ENCODE measurements at places on chromosomes 7 and 10.

DNA sequence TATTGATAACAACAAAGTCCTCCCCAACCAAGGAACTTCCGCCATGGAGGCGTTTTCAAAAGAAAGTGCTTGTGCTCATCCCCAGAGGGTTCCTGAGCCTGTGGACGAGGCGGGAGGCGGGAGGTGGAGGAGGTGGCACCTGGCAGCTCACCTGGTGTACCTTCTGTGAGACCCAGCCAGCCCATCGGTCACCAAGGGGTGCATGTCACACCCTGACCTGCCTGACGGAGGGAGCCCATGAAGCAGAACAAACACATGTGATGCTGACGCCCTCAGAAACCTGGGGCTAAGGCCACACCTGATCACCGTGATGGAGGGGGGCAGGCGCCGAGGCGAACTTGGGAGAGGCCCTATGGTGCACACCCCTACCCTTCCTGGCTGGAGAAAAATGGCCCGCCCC is 458.8 kb downstream of the DNAJB6 start:
- DNase-seq: no peak

DNA sequence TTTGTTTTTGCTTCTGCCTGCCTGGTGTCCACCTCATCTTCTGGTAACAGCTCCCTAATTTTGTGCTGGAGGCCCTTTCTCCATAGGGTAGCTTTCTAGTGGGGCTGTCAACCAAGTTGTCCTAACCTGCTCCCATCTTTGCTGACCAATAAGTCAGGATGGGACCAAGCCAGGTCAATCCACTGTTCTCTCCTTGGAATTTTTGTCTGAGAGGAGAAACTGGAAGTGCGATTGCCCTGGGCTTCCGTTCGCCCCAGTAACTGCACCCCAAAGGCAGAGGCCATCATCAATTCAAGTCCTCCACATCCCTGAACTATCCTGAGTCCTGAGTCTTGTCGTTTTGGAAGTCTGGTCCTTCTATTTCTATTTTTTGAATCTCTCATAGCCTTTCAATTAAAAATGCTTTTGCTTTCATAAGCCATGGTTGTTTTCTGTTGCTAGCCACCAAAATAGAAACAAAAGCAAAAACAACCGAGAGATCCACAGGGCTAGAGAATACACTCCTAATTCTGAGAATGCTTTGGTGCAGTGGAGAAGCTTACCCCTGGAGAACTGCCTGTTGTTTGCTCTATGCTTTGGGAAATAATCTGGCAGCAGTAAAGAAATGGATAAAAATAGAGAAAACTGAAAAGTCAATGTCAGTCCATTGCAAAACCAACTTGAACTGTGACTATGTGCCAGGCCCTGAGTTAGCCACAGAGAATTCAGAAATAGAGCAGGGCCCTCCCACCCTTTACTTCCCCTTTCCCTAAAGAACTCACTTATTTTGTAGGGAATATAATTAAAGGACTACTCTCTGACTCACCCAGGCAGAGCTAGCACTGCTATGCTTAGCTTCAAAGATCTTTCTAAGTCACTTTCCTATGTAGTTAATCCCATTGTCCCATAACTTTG is 368.1 kb downstream of the CXCL12 start:
- no peak for DNase-seq

DNA sequence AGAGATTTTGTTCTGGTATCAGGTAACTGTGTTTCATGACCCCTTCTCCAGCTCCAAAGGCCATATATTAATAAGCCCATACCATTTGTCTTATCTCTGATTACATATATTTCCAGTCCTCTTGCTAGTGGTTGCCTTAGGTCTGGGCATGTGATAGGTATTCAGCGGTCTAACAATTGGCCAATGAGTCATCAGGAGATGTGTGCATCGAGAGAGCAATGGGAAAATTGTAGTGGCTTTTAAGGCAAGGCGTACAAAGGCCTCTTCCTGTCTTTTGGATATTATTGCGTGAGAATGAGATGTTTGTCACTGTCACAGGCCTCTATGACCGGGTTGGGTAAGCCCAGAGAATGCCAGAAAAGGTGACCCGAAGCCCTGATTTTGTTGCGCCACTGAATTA is 38.6 kb upstream of the SFRP5 start:
- DNase-seq: no peak

- DNase-seq: no peak
These were observed 119.9 kb downstream of the MGMT start for GRCh38 chr10:129586898-129587443.

DNA sequence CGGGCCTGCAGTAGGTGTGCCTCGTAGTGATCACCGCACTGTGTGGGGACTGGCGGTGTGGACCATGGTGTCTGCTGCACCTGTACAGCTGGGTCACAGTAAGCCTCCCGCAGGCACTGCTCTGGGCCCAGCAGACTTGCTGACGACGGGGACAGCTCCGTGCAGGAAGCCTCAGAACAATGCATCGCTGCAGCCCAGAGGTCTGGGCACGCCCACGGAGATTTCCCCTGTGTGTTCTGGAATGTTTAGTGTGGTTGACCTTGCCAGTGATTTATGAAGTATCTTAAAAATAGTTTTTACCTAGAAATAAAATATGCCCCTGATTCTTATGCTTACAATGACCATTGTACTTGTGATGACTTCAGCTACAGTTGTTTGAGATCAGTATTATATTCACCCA is 59.1 kb upstream of the ZNF32 start:
- DNase-seq: no peak

DNA sequence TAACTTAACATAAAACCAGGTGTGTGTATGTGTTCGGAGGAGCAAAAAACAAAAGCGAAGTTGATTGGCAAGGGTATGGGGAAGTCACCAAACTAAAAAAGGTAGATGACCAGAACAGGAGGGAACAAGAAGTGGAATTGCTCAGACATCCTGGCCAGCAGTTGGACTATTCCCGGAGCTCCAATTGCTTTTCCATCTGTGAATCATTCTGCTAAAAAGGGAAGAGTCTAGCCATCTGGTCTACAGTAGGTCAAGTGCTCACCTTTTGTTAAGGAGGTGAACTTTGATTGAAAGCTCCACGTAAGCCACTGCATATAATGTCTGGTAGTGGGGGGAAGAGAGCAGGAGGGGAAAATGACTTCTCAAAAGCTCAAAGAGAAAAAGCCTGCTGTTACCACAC is 50.0 kb upstream of the BET1 start:
- no peak for DNase-seq

- DNase-seq: no peak
These were observed 219.5 kb upstream of the AOAH start for GRCh38 chr7:36943591-36944435.

DNA sequence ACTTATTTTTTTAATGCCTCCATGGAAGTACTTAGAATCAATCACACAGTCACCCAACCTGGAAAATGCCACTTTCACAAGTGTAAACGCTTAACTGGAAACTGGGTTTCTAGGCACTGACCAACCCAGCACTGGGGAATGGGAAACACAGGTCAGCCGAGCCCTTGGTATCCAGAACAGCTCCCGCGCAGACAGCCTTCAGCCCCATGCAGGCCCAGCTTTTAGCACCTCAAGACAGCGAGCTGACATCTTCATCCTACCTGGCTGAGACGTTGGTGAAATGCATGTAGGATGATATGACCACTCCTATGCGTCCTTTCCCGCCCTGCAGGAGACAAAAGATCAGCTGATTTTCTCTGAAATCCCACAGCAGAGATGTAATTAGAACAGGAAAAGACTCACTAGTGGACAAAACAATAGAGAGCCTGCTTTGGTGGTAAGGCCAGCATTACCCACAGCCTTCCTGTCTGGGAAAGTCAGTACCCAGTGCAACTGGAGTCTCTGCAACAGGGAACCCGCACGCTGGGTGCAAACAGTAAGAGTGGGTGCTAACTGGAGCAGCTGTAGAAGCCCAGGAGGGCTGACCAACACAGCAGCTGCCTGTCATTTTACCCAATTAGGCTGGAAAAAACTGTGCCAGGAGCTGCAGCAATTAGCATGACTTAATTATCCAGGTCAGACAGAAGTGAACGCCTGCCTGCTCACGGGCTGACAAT is 153.7 kb downstream of the TNS3 start:
- DNase-seq: no peak

- DNase-seq: no peak
These were observed 65.4 kb upstream of the APBB1IP start for GRCh38 chr10:26372513-26373354.

DNA sequence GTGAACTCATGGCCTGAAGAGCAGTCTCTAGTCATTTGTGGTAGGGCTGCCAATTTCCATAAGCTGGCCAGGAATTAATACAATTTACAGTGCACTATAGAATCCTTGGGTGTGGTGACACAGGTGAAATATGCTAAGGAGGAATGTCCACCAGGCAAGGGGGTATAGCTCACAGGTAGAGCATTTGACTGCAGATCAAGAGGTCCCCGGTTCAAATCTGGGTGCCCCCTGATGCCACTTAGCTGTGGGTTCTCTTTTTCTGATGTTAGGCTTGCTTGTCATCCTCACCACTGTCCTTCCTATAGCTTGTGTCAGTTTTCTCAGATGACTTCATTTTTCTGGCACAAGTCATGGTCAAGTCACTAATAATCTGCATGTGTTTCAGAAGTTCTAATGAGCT is 108.7 kb downstream of the ZNF467 start:
- no peak for DNase-seq

GRCh38 chr10:10657139-10657760 is 360.4 kb upstream of the CELF2 start:
- no peak for DNase-seq

- peak; percentile 39 for DNase-seq
These were observed 61.3 kb downstream of the MICU1 start for GRCh38 chr10:72564596-72564995.

DNA sequence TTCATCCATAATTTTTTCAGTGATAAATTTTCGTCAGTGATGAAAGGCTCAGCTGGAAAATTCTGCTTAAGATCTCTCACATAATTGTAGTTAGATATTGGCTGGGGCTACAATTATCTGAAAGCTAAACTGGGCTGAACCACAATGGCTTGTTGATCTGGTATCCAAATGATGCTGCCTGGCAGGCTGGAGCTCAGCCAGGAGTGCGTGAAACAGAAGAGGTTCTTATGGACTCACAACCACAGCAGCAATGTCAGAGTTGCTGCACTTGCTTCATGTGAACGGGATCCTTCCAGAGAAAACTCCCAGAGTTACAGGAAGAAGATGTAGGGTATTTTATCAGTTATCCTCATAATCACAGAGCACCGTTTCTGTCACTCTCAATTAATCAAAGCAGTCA is 533.2 kb upstream of the POM121L12 start:
- DNase-seq: no peak

GRCh38 chr10:131577178-131577555 is 265.6 kb upstream of the TCERG1L start:
- DNase-seq: no peak

GRCh38 chr7:47145186-47145725 is 436.7 kb downstream of the TNS3 start:
- no peak for DNase-seq

GRCh38 chr7:80066639-80067038 is 68.0 kb upstream of the GNAI1 start:
- no peak for DNase-seq

DNA sequence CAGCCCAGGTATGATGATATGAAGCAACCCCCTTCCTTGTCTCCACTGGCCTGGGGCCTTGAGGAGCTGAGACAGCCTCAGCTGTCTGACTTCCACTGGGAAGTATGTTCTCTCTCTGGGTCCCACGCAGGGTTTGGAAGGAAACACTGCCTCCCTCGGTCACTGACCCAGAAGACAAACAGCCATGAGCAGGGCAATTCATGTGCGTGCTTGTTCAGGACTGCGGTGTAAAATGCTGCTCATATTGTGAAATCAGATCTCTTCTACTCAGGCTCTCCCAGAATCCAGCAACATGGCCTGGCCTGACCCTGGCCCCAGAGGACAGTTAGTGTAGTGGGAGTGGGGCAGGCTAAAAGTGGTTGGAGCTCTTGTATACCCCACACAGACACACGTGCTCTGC is 2.8 kb downstream of the CLCN1 start:
- DNase-seq: no peak

DNA sequence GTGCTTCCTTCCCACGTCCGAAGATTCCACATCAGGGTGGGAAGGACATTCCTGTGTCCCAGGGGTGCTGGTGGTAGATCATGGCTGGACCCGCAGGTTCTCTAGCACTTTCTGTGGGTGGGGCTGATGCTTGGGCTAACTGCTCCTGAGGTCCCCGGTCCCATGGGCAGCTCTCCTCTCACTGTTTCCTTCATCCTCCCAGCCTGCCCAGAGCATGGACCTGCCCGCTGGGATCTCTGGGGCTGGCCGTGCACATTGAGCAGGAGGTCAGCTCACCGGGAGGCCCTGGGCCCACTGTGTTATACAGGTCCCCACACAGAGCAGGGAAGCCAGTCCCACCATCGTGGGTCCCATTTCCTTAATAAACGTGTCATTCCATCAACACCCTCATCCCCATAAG is 502.3 kb downstream of the TCERG1L start:
- no peak for DNase-seq

- DNase-seq: no peak
These were observed 1.1 kb upstream of the HOXA1 start for GRCh38 chr7:27096768-27097514.

DNA sequence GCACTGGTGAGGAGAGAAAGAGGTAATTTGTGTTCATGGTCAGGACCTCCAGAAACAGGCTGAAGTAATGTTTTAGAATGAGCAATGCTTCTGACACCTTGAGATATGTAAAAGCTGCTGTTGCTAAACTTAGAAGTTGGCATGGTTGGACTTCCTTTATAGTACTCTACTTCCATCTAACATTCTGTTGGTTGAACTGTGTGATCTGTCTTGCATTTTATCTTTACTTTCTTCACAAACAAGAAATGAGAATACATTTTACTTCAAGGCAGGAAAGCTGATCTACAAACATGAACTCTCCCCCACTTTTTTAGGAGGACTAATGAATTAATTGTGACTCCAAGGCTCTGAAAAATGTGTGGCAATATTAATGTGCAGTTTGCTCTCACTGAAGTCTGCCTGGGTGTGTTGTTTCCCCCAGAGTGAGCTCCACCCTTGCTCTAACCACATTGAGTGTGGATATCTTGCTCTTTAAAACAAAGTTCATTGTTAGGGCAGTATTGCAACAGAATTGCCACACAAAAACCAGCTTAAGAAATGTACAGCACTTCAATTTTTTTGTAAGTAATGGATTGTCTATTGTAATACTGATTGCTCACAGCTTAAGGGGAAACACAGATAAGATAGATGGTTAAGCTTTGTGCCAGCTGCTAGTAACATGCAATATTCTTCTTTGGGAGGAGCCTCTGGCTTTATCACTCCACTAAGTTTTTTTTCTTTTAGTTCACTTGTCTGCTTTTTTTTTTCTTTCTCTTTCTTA is 69.0 kb downstream of the ADD3 start:
- DNase-seq: peak; percentile 81

DNA sequence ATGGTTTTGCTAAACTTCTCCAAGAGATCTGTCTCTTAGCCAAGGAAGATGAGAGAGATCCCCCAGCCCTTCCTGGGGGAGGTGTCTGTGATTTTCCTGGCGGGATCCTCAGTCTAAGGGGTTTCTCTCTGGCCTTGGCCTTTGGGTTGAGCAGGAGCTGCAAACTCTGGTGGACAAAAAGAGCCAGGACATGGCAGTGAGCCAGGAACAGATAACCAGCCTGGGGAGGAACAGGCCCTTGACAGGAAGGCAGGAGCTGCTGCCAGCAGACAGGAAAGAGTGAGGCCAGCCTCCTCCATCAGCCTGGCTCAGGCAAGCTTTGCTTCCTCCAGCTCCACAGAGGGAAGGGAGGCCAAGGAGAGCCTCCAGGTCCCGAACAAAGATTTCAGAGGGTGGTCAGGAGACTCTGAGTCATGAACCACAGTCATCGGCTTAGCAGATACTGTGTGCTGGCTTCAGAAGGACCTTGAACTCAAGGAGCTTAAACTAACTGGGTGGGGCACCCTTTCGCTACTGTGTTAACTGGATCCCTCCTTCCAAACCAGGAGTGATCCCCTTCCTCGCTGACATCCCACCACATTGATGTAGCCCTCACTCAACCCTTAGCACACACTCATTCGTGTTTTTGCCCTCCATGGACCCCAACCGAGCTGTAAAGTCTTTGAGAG is 34.7 kb downstream of the DDIT4 start:
- DNase-seq: no peak

Data from BJ (cell line).